ENCODE measurements at places on chromosomes 12 and 14.

GRCh38 chr14:75980856-75981255 lies 939 bp downstream of the TGFB3 start:
- no peak for DNase-seq

DNA sequence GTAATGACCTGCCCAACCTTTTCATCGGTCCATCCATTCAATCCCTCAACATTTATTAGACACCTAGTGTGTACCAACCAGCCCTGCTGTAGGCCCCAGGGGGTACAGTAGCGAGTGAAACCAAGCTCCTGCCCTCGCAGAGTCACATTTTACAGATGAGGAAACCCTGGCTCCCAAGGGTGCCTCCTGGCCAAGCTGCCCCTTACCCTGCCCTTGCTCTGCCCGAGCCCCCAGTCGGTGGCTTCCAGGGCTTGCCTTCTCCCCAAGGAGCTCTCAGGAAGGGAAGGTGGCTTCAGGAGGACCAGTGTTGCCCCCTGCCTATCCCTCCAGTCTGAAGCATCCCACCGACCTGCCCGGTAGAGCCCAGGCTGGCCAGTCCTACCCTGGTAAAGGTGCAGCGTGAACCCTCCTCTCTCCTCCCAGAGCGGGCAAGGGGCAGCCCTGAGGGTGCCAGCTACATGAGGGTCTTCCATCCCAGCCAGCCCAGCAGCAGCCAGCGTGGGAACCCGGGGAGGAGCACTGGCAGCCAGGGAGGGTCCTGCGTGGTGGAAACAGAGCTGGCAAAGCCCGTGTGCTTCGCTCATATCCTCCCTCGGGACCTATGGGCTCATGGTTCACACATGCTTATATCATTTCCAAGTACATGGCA lies 670 bp upstream of the BEGAIN start:
- no peak for DNase-seq

DNA sequence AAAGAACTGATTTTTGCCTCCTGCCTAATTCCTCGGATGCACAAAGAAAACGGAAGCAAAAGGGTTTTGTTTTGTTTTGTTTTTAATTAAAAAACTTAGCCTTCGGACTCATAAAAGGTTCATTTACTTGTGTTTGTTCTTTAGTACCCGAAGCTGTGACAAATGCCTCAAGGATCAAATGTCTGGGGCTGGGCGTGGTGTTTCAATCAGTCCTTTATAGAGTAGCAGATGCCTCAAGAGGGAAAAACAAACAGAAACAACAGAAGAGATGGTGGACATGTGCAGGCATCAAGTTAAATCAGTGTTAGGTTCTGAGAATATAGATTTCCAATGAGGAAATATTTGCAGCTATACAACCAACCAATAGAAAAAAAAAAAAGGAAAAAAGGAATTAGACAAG lies 1.6 kb upstream of the WIF1 start:
- no peak for DNase-seq

DNA sequence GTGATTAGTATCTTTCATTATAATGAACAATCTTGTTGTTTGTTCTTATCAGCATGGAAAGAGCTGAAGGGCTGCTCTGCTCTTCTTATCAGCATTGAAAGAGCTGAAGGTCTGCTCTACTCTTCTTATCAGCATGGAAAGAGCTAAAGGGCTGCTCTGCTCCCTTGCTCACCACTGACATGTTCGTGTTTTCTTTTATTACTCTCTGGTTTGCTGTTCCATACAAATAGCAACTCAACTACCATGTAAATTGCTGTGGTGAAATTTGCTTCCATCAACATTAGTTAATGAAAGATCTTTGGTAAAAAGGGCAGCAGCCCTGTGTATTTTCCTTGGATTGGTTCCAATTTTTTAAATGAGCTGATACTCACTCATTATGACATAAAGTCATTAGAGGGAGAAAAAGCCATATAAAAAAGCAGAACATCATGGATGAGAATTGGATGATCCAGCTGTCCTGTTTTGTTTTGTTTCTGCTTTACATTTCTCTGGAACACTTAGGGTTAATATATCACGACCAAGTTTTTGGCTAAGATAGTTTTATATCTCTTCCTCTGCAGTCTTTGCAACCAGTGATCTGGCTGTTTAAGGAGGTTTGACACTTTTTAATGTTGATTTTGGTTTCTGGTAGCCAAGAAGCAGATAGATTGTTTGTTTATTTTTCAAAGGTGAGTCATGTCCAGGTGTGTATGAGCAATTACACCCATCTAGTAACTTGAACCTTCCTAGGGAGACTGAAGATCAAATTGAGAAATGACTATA lies 356.6 kb downstream of the CEP128 start:
- no peak for DNase-seq

- no peak for DNase-seq
Measured at GRCh38 chr12:15152456-15152855, 68.8 kb downstream of the RERG start.

DNA sequence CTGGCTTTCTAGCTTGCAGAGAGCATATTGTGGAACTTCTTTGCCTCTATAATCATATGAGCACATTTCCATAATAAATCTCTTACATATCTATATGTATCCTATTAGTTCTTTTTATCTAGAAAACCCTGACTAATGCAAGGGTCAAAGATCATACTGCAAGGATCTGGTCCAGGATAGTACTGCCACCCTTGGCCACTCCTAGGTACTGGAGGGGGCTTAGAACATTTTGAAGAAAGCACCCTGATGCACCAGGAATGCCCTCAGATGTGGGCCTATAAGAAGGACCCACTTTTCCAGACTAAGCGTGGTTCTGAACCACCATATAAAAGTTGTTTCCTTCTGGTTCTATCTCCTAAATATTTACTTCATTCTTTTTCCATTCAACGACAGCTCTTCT lies 14.6 kb downstream of the ATXN7L3B start:
- DNase-seq: no peak

DNA sequence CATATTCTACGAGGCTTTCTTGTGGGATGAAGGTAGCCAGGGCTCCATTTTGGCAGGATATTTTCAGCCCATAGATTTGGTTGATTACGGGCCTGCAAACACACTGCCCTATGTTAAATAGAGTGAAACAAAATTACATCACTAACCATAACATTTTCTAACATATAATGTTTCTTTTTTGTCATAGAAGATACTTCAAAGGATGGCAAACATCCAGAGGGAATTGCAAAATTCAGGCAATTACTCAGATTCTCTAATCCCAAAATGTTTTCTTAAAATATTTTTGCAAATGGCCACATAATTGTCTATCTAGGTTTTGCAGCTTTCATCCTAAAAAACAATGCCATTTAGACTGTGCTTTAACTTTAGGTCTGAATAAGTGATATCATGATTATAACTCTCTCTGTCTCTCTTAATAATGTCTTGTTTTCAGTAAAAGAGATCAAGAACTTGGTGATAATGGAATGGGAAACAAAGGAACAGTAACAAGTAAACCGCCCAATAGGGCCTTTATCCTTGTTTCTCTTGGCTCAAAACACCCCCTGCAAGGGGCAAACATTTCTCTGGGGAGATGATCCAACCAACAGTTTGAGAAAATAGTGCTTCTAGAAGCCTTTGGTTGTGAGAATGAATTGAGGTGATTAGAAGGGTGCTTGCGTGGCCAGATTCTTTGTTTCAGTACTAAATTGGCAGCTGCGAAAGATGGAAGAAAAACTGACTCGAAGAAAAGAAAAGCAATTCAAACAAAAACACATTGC lies 54.4 kb upstream of the BTG1 start:
- no peak for DNase-seq

- no peak for DNase-seq
Measured at GRCh38 chr14:83147006-83147405, 1613.4 kb upstream of the SEL1L start.

GRCh38 chr14:68694516-68695235 lies 98.2 kb downstream of the ZFP36L1 start:
- no peak for DNase-seq

DNA sequence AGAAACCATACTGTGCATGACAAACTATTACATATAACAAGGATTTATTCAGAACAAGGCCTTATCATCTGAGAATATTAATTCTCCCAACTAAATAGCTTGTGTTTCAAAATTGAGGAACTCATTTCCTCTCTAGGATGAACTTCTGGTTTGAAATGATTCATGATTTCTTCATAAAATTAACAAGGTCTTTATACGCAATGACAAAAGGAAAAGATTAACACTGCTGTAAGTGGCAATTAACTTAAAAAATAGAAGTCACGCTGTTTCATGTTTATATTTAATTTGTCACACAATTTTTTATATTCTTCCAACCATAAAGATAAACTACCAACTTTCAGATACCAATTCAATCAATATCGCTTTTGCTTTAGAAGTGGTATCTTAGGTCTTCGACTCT lies 80.8 kb downstream of the GRIP1 start:
- DNase-seq: no peak

GRCh38 chr14:21037156-21037555 lies 2.5 kb upstream of the RNASE13 start:
- no peak for DNase-seq

GRCh38 chr12:8960176-8960575 lies 10.7 kb upstream of the M6PR start:
- no peak for DNase-seq

DNA sequence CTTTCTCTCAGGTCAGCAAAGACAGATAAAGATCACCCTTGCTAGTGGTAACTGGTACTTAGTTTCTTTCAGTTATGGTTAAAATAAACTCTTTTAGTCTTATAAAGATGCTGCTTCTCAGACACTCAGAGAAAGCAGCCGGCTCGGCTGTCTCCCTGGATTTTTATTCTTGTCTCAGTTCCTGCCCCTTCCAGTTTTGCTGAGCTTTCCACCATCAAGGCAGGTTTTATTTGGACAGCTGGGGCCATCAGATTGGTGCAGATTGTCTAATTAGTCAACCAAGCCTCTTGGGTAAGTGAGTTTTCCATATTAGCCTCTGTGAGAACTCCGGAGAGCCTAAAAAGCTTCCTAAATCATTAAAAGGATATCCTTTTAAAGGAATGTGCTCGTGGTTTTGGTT lies 130.8 kb upstream of the BMP4 start:
- DNase-seq: no peak

GRCh38 chr12:15270591-15270990 lies 49.4 kb upstream of the RERG start:
- no peak for DNase-seq

DNA sequence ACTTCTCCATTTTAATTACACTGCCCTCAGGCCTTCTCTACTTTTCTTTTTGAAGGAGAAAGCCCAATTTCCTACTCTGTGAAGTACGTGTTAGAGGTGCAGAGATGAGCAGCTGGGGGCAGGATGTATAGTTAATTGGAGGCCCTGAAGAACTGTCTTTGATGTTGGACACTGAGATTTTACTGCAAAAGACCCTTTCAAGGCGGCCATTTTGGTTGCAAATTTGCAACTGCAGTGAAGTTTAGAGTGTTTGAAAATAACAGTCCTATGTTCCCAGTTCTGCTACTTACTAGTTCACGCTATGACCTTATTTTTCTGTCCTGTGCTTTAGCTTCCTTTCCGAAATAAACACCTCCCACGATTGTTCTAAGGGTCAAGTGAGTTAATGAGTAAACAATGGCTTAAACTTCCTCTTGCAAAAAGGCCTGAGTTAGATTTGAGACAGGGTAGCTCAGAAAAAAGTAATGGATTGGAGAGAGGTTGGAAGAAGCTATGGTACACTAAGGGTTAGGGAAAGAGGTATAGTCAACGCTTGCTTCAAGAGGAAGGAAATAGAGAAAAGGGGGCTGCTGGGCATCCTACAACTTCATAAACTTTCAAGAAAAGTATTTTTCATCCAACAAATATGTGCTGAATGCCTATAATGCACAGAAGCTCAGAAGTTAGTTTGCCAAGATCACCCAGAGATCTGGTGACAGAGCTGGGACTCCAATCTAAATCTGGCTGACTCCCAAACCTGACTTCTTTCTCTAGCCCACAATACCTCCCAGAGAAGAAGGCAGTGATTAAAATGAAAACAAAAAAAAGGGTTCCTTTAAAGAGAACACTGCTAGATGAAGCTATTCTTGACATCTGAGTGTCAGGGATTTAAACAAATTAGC lies 26.4 kb upstream of the DICER1 start:
- no peak for DNase-seq

DNA sequence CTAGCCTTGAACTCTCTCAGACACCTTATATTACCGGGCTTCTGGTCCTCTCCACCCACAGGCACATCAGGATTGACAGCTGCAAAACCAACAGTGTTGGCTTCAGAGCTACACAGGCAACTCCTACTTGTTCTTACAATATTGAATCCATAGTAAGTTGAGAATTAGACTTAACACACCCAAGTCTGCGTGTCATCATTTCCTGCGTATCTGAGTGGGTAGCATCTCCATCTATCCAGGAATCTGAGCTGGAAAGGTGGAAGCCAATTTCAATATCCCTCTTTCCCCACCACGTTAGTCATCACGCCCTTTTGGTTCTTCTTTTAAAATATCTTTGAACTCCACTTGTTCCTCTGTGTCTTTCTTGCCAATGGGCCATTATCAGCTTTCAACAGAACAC lies 37.2 kb downstream of the NRXN3 start:
- no peak for DNase-seq

GRCh38 chr14:23208324-23208723 lies 24.9 kb upstream of the SLC7A8 start:
- DNase-seq: no peak

- no peak for DNase-seq
Measured at GRCh38 chr12:11759899-11760298, 110.4 kb downstream of the ETV6 start.

DNA sequence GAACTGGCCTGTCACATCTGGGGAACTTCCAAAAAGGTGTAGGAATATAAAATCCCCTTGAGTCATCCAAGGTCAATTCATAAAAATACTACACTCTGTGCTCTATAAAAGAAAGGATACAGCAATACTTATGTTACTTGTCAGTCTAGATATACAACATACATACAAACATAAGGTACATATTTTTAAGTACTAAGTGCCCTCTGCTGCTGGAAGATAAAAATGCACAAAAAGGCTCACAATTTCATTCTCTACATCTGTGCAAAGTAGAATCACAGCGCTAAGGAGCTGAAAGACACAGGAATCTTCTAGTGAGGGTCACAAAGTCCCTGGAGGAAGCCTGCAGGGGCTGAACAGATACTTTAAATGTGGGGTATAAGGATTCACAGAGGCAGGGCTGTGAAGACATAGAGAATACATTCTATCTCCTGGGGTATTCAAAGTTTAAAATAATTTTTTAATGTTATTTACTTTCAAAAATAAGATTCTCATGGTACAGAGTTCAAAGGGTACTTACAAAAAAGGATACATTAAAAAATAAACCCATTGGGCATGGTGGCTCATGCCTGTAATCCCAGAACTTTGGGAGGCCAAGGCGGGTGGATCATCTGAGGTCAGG lies 10.2 kb upstream of the GOLGA5 start:
- DNase-seq: no peak

DNA sequence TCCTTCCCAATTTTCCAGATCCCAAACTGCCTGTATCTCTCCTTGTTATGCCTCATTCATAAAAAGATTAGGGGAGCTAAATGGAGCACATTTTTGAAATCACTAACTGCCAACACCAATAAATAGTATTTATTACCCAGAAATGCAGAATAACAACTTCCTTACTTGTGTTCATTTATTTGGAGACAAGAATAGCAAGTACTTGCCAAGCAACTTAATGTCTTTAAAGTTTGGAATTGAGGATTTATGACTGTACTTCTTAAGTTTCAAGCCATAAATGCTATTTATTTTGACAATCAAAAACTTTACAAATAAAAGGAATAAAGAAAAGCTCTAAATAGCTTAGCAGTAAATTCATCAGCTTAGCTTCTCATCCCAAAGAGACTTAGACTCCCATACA lies 626.1 kb upstream of the NOVA1 start:
- DNase-seq: no peak

Data from stimulated activated CD8-positive, alpha-beta memory T cell treated with anti-CD3 and anti-CD28 coated beads, Interleukin-15, amount 100 ng/mL, for 1 hour (primary cell).